ENCODE measurements at places on chromosomes 6 and 20.

- no peak for DNase-seq
Observed at GRCh38 chr20:35060168-35060567, 32.4 kb downstream of the TRPC4AP start.

DNA sequence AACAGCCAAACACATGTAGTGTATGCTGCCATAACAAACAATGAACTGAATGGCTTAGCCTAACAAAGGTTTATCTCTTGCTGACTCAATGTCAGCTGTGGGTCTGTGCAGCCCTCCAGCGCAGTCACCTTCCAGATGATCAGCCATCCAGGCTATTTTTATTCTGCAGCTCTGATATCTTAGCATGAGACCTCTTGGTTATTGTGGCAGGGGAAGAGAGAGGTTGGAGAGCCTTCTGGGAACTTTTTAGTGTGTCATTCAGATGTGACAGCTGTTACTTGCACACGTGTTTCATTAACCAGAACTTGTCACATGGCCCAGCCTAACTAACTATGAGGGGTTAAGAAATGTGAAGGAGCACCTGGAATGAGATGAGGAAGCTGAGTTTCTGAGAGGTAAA lies 202.5 kb downstream of the DHX35 start:
- DNase-seq: no peak

DNA sequence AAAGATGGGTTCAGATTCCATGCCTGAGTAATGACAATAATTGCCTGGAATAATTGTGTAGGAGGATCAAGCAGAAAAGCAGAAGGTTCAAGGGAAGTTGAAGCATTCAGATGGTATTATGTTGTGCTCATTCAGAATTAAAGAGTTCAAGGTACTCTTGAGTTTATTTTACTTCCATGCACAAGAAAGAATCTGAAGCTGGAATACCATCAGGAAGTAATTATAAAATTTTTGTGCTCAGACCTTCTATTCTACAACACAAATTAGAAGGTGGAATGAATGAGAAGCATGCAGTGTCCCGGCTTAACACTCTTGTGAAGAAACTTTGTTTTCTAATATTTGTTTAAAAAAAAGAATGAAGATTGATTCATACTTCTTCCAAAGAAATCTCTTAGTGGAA lies 139.4 kb upstream of the ENPP5 start:
- DNase-seq: no peak

GRCh38 chr6:139500977-139501376 lies 126.5 kb upstream of the CITED2 start:
- no peak for DNase-seq

DNA sequence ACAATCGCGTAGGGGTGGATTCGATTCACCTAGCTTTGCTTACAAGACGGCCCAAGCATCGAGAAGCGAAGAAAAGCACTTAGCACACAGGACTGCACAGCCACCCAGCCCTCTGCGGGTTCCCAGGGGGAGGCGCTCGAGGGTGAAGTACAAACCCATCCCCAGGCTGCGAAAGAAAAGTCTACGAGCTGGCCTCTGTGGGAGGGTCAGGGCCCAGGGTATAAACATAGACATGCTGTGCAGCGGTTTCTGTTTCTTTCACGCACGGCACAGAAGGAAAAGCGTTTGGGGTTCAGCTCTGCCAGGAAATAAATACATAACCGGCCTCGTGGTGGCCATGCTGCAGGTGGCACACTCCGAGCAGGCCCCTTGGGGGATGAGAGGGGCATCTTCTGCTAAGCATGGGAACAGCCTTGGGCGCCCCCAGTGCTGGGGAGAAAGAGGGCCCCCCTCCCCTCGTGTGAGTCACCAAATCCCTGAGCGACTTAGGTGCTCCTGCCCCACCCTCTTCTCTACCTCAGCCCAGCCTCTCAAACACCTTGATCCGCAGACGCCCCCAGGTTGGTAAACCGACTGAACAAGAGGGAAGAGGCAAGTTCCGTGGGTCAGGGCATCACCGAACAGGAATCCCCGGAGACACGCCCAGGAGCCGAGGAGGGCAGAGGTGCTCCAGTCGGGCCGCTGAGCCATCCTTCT lies 91.6 kb upstream of the RIPOR2 start:
- DNase-seq: peak; percentile 75

DNA sequence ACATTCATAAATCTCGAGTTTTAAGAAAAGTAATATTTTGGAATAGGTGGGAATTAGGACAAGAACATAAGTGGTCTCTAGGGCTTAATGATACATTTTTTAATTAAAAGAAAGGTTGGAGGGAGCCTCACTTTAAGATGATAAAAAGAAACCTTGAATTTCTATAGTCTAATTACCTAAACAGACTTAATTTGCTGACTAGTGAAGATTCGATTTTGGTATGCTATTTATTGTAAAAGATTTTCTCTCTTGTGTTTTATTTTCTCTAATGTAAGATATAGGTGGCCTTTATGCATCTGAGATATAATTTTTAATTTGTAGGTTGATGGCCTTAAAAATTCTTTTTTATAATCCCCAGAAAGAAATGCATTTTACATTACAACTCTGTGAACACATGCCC lies 239.1 kb downstream of the COL12A1 start:
- DNase-seq: no peak

- no peak for DNase-seq
Observed at GRCh38 chr6:25958700-25959162, 3.9 kb upstream of the TRIM38 start.
